Left ventricle myocardium inferior (tissue), 1 donor: ENCODE measurements at places on chromosomes 16 and 17.

GRCh38 chr17:9255833-9256232 is 234.5 kb downstream of the NTN1 start:
- no peak for DNase-seq

GRCh38 chr17:37735165-37735564 is 9.7 kb downstream of the HNF1B start:
- no peak for DNase-seq

GRCh38 chr16:14024283-14024682 is 46.8 kb upstream of the MRTFB start:
- no peak for DNase-seq

GRCh38 chr17:39639566-39640458 is 2.9 kb downstream of the STARD3 start:
- DNase-seq, result no peak

DNA sequence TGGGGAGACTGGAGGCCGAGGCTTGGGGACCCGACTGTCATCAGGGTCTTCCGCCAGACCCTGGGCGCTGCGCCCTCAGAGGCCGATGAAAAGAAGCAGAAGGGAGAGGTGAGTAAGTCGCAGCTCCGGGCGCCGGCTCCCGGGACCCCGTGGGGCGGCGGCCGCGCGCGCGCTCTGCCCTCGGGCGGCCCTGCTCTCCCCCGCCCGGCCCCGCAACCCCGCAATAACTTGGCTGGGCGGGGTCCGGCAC is 392 bp upstream of the ABHD15 start:
- DNase-seq, result no peak

GRCh38 chr17:65541453-65541852 is 20.0 kb downstream of the AXIN2 start:
- DNase-seq, result no peak

GRCh38 chr16:81283044-81283443 is 31.7 kb upstream of the GAN start:
- no peak for DNase-seq

DNA sequence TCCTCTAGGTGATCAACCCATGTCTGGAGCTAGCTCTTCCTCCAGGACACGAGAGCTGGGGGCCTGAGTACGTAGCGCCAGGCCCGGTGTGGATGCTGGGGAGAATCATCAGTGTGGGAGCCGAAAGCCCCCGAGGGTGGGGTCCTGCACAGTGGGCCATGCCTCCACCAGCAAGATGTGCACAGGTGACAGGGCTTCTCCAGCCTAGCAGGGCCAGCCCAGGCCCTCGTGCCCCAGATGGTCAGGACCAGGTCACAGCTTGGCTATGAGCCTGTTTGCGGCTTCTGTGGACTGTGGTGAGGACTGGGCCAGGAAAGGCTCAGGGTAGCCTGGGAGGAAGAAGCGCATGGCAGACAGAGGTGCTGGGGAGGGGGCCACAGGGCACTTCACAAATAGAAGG is 7.8 kb downstream of the MPG start:
- no peak for DNase-seq
